Progenitor cell of endocrine pancreas (in vitro differentiated cells): ENCODE measurements at places on chromosomes 13 and 19. TPM values are rescaled to one million over a fixed set of nuclear protein-coding genes. Genes with fewer than 3 reads are reported as not detected.

- no peak overlapping the region for H3K27ac ChIP-seq
- H3K4me1 ChIP-seq = peaks cover 17% of the 10 kb centered on the region
- no peak for DNase-seq
- no peak overlapping the region for H3K4me3 ChIP-seq
These were observed 4.0 kb downstream of the HSD11B1L start for GRCh38 chr19:5684694-5685430.

GRCh38 chr19:22935151-22935550 lies 67.8 kb downstream of the ZNF728 start:
- H3K27me3 ChIP-seq = no peaks in the 10 kb centered on the region
- H3K27ac ChIP-seq = no peak overlapping the region
- no peak for DNase-seq
- no peak overlapping the region for H3K4me3 ChIP-seq
- H3K36me3 ChIP-seq = peaks cover 2% of the 10 kb centered on the region

DNA sequence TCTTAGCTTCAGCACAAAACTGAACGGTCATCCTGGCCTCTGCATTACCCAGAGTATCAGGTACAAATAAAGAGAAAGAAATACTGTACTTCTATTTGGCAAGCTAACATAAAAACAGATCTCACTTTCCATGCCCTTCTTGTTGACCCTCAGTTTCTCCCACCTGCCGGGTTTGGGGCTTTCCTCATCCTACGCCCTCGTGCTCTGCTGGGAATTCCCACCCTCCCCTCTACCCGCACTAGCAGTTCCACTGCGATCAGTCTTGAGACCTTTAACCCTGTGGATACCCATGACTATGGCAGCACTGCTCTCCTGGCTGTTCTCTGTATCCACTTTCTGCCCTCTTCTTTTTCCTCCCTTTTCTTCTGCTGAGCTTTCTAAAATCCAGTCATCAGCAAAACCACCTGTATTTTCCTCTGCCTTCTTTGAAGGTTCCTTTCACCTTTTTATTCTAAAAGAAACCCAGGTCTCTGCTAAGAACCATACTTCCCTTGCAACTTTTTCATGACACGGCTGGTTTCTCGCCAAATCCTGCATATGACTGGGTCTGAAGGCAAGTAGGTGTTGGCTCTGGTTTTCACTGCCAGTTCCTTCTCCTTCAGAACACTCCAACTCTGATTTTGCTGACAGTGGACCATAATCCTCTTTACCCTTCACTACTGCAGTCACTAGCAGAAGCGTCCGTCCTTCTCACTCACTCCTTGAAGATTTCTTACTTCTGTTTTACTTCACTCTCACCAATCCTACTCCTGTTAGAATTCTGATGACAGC lies 99.4 kb downstream of the MIPEP start:
- H3K4me3 ChIP-seq = no peak overlapping the region
- no peaks in the 10 kb centered on the region for H3K27me3 ChIP-seq
- peaks cover 5% of the 10 kb centered on the region for H3K36me3 ChIP-seq

DNA sequence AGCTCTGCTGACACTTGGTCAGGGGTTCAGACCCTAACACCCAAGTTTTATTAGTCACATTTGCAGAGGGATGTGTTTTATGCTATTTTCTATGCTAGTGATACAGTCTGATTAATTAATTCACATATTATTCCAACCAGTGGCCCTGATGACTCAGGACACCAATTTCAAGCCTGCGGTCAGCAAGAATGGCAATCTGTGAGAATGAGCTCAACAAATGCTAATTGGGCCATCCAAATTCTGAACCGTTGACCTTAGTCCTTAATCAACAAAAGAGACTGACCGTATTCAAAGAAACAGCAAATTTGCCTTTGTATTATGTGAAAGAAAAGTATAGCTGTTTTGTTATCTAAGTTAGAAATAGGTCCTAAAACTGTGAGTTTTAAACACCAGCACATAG lies 9.6 kb upstream of the KL start:
- no peaks in the 10 kb centered on the region for H3K4me1 ChIP-seq
- DNase-seq = no peak
- H3K27me3 ChIP-seq = no peaks in the 10 kb centered on the region
- H3K4me3 ChIP-seq = no peak overlapping the region
- no peak overlapping the region for H3K27ac ChIP-seq

DNA sequence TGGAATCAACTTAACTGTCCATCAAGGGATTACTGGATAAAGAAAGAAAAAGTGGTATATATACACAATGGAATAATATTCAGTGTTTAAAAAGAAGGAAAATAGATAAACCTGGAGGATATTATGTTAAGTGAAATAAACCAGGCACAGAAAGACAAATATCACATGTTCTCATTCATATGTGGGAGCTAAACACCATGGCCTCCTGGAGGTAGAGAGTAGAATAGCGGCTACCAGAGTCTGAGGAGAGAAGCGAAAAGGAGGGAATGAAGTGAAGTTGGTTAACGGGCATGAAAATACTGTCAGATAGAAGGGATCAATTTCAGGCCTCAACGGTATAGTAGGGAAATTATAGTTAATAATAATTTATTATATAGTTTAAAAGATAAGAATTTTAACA lies 147.5 kb upstream of the OBI1 start:
- H3K27ac ChIP-seq = no peak overlapping the region
- no peaks in the 10 kb centered on the region for H3K36me3 ChIP-seq
- DNase-seq = no peak
- H3K4me3 ChIP-seq = no peak overlapping the region
- no peaks in the 10 kb centered on the region for H3K4me1 ChIP-seq

DNA sequence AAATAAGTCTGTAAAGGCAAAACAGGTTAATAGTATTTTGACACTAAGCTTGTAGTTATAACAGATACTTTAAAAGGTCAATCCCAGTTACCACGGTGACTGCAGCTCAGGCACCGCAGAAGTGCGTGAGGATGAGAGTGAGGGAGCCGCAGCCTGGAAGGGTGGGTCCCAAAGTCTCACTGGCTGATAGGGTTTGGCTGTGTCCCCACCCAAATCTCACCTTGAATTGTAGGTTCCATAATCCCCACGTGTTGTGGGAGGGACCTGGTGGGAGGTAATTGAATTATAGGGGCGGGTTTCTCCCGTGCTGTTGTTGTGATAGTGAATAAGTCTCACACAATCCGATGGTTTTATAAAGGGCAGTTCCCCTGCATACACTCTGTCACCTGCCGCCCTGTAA lies 40.0 kb upstream of the GAS6 start:
- no peak overlapping the region for H3K27ac ChIP-seq
- no peak for DNase-seq
- H3K27me3 ChIP-seq = no peaks in the 10 kb centered on the region
- H3K4me1 ChIP-seq = peaks cover 10% of the 10 kb centered on the region
- H3K36me3 ChIP-seq = no peaks in the 10 kb centered on the region

DNA sequence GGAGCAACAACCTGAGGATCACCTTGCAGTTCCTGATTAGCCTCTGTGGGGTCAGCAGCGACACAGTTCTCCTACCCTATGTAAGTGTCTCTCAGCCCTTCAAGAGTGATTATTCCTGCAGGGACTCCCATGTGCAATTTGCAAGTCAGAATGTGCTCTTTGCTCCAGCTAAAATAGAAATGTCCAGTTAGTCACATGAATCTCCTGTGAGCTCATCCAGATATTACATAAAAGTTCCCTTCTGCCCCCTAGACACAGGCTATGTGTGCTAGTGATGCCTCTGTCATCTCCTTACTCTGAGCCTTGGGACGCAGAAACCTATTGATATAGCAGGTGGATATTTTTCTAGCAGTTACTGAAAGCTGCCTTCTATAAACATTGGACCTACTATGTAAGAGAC lies 105.5 kb downstream of the ZAR1L start:
- no peaks in the 10 kb centered on the region for H3K36me3 ChIP-seq
- H3K27ac ChIP-seq = no peak overlapping the region
- no peaks in the 10 kb centered on the region for H3K27me3 ChIP-seq
- DNase-seq = no peak

DNA sequence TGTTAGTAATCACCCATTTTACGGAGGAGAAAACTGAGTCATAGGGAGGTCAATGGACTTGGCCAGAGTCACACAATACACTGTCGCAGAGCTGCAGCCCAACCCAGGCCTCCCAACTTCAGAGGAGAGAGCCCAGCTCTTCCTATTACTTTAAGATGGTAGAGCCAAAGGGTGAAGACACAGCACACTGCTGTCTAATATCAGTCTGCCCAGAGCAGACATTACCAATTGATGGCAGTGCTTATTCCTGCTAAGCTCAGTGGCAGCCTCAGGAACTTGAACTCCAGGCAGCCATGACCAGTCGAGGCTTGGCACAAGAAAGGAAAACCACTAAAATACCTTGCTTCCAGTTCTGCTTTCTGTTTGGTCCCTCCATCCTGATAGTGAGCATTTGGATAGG lies 18.4 kb downstream of the TMEM150B start:
- no peak for DNase-seq
- H3K36me3 ChIP-seq = peaks cover 16% of the 10 kb centered on the region
- no peaks in the 10 kb centered on the region for H3K4me1 ChIP-seq
- no peaks in the 10 kb centered on the region for H3K27me3 ChIP-seq
- H3K27ac ChIP-seq = no peak overlapping the region
- H3K4me3 ChIP-seq = no peak overlapping the region

GRCh38 chr19:23062921-23063320 lies 53.9 kb upstream of the ZNF730 start:
- no peaks in the 10 kb centered on the region for H3K36me3 ChIP-seq
- H3K4me1 ChIP-seq = no peaks in the 10 kb centered on the region
- H3K27ac ChIP-seq = no peak overlapping the region
- no peaks in the 10 kb centered on the region for H3K27me3 ChIP-seq

DNA sequence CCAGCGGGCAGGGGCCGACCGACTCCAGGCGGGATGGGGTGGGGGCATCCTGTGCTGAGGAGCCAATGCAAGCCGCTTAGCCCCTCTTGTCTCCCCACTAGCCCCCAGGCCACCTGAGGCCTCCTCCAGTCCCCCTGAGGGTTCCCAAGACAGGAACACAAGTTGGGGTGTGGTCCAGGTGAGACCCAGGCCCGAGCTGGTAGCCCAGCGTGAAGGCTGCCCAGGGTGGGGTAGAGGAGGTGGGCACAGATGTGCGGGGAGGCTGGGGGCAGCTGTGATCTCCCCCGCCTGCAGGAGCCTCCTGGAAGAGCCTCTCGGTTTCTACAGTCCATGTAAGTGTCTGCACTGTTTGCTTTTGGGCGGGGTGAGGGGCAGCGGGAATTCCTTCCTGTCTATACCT lies 10.4 kb downstream of the TLE6 start:
- H3K27me3 ChIP-seq = no peaks in the 10 kb centered on the region
- H3K27ac ChIP-seq = no peak overlapping the region
- H3K36me3 ChIP-seq = no peaks in the 10 kb centered on the region

DNA sequence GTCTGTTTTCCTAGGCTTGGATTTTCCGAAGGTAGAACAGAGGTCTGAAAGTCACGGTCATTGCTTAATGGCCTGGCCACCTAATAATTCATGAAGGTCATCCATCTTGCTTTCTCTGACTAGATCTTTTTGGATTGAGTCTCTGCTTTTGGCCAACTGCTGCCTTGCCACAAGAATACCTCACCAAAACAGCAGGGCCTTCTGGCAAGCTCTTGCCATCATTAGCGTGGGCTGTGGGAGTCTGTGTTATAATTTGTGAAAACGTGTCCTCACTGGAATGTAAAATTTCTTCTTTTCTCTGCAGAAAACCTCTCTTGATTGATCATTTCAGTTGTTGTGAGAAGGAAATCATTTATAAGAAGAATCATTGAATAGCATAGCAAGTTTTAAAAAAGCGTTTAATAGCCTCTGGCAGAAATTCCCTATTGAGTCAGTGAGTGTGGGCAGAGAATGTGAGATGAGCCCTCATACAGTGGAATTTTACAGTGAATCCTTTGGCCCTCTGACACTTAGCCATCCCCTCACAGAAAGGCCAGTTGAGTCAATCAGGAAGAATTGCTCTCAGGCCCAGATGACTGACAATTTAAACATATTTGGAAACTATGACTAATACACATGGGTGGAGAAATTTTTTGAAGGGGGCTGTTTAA lies 43.2 kb upstream of the ERICH6B start:
- peaks cover 1% of the 10 kb centered on the region for H3K36me3 ChIP-seq
- no peak for DNase-seq
- no peaks in the 10 kb centered on the region for H3K4me1 ChIP-seq
- no peak overlapping the region for H3K27ac ChIP-seq
- H3K27me3 ChIP-seq = no peaks in the 10 kb centered on the region
- no peak overlapping the region for H3K4me3 ChIP-seq

DNA sequence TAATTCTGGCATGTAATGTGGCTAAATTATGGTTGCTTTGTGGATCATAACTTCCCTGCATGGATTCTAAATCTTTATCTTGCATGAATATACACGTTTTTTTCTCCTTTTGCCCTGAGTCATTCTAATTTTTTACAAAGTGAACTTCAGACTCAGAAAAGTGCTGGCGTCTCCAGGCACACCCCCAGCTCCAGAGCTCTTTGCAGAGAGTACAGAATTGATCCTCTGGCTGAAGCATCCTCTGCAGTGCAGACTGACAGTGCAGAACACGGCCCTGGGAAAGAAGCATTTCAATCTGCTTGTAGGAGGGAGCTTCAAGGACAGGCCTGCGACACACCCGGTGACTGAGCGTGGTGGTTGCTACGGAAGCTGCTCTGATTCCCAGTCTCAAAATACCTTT lies 228.1 kb downstream of the FGF9 start:
- DNase-seq = no peak
- H3K4me3 ChIP-seq = no peak overlapping the region
- H3K27ac ChIP-seq = no peak overlapping the region
- H3K36me3 ChIP-seq = no peaks in the 10 kb centered on the region

DNA sequence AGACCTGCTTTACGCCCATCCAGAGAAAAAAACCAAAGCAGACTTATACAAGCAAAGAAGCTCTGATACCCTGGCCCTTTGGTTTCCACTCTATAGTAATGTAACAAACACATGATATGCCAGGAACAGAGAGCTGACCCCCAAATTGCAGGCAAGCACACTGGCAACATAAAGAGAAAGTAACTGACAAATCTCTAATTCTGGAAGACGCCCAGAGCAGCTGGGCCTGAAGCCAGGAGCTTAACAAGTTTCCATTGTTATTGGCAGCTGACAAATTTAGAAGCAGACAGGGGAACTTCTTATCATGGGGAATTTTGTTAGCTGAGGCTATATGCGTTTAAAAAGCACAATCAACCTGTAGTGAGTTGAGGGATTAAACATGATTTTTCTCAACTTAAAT lies 158.0 kb downstream of the DLEU7 start:
- no peak for DNase-seq
- no peaks in the 10 kb centered on the region for H3K27me3 ChIP-seq
- H3K4me3 ChIP-seq = no peak overlapping the region
- no peak overlapping the region for H3K27ac ChIP-seq

GRCh38 chr19:38708413-38709024 lies 35.8 kb downstream of the CAPN12 start:
- peak overlapping the region; percentile 79 for H3K27ac ChIP-seq
- H3K27me3 ChIP-seq = no peaks in the 10 kb centered on the region
- H3K4me3 ChIP-seq = no peak overlapping the region
- no peak for DNase-seq

The LPAR2 gene
- 164 and 170 TPM in 2 replicates for total RNA-seq

The ZNF728 gene
- not detected in 2 replicates for total RNA-seq

The RAB11B gene
- total RNA-seq = 180 and 191 TPM in 2 replicates
